Hypothalamus (tissue), 51 donors: ENCODE measurements at places on chromosomes 16 and 17.

GRCh38 chr17:56577843-56578204, 15.7 kb upstream of the NOG start:
- no peak for DNase-seq

DNA sequence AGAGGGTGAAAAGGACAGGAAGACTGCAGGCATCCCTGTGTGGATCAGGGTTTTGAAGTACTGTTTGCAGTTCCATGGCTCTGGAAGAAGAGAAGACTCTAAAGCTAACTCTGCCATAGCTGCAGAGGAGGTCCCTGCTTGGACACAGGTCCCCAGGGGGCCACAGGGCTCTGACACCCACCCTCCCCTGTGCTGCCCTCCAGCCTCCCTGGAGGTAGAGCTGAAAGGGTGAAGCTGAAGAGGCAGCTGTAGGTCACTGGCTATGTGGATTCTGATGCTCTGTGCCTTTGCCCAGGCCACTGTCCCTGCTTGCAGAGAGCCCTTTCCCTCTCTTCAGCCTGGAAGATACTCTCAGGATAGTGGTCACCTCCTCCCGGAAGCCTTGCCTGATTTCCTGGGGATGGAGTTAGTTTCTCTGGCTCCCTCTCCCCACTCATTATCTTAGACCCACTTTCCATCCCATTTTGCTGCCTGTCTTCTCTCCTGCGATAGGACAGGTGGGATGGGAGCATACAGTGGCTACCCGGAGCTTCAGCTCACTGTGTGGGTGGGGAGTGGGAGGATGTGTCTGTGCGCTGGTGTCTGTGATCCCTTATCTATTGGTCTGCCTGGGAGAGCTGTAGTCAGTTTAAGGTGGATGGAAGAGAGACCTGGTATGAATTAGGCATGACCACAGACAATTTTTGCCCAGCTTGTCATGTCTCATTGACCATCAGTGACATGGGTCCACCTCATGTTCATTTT, 89.8 kb upstream of the TMEM97 start:
- no peak for DNase-seq

DNA sequence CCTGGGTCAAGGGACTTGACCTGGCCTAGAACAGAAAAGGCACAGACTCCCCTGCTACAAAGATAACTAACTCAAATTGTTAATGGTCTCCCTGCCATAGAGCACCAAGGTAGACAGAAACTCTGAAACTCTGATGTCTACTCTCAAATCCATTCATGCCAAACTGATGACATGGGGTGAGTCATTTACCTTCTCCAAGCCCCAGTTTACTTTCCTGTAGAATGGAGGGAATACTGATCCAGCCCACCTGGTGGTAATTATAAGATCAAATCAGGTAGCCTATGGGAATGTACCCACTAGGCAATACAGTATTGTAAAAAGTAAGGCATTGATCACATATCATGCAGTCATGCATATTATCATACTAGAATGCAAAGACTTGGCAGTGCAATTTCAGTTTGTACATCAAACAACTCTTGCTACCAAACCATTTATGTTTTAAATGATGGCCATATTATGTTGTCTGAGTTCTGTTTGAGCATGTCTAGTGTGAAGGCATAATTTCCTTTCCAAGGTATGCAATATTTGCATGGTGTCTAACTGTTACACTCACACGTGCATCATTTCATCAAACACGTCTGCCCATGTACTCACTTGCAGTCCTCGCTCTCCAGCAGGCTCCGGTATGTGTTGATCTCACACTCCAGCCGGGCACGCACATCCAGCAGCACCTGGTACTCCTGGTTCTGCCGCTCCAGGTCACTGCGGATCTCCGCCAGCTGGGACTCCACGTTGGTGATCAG, 3.0 kb downstream of the KRT31 start:
- no peak for DNase-seq

DNA sequence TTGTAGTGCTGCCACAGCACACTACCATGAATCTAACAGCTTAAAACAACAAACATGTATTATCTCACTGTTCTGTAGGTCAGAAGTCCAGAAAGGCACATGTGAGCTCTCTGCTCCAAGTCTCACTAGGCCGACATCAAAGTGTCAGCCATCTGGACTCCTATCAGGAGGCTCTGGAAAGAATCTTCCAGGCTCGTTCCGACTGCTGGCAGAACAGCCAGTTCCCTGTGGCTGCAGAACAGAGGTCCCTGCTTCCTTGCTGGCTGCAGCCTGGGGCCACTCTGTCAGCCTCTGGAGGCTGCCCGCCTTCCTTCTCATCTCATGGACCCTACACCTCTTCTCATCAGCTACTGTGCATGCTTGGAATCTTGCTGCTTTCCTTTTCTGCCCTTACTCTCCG, 168.9 kb downstream of the CBLN1 start:
- DNase-seq: no peak

DNA sequence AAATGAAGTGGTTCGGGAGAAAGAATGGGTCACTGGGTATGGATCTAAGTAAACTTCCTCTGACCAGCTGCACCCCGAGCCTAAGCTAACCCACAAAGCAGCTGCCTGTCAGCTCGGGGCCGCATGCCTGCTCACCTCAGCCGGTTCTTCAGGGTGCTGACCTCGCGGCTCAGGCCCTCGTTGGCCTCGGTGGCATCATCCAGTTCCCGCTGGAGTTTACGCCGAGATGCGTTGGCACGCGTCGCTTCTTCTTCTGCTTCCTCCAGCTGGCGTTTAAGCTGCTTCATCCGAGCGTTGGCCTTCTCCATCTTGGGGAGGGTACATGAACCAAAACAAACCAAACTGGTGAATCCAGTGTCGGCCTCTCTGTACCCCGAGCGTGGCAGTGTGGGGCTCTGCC, 41.1 kb downstream of the NDEL1 start:
- DNase-seq: no peak

DNA sequence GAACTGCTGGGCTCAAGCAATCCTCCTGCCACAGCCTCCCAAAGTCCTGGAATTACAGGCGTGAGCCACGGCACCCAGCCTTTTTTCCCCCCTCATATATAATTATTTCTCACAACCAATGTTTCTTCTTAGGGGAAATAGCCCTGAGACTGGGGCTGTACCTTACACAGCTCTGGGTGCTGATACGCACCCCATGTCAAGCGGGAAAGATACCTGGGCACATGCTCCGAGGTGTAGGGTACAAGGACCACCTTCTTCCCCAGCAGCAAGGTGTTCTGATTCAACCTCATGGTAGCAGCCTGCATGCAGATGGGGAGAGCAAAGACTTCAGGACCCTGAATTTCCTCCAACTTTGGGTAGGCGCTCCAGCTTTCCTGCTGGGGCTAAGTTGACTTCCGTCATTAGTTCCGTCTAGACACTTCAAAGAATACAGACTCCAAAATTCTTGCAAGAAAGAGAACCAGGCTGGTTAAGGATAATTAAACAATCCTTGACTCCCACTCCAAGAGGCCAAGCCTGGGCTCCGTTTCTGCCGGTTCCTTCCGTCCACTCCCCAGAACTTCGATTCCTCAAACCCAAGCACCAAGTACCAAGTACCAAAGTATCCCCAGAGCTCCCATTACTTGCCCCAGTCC, 619 bp downstream of the NAT9 start:
- no peak for DNase-seq

GRCh38 chr17:61209106-61209439, 190.6 kb upstream of the TBX2 start:
- DNase-seq: no peak

- DNase-seq: no peak
Measured at GRCh38 chr16:27310576-27311447, 3.0 kb upstream of the IL4R start.

- no peak for DNase-seq
Measured at GRCh38 chr17:6498356-6498755, 54.1 kb downstream of the PIMREG start.

DNA sequence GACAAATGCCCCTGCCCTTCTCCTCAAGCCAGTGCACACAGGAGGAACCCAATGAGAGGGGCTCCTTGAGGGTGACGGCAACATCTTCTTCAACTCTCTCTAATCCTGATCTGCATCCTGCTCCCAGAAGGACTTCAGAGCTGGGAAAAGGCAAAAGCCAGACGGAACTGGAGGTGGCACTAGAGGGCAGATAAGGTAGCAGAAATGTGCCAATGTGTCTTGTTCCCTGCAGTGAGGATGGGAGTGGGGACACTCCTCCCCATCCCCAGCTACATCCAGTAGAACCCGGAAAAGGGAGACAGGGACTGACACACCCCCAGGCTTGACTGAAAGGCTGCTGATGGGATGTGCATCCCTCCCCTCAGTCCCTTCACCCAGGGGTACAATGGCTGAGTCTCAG, 28.5 kb downstream of the SRCIN1 start:
- DNase-seq: no peak

DNA sequence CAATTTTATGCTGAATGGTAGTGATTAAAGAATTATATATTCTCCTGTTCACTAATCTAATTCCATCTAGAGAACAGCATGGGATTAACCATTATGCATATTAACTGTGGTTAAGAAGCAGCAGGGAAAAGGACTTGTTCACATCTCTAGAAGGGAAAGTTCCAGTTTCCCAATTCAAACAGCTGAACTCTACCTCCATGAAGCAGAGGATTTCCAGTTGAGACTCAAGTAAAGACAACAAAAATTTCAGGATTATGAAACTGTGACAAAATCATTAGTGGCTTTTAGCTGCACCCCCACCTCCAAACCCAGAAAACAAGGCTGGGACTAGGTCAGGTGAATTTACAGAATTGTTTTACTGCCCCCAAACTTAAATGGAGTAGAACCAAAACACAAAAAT, 73.6 kb downstream of the USP32 start:
- no peak for DNase-seq

- no peak for DNase-seq
Measured at GRCh38 chr16:87201052-87201451, 116.1 kb downstream of the C16orf95 start.

- no peak for DNase-seq
Measured at GRCh38 chr17:13753154-13753553, 151.4 kb upstream of the HS3ST3A1 start.

DNA sequence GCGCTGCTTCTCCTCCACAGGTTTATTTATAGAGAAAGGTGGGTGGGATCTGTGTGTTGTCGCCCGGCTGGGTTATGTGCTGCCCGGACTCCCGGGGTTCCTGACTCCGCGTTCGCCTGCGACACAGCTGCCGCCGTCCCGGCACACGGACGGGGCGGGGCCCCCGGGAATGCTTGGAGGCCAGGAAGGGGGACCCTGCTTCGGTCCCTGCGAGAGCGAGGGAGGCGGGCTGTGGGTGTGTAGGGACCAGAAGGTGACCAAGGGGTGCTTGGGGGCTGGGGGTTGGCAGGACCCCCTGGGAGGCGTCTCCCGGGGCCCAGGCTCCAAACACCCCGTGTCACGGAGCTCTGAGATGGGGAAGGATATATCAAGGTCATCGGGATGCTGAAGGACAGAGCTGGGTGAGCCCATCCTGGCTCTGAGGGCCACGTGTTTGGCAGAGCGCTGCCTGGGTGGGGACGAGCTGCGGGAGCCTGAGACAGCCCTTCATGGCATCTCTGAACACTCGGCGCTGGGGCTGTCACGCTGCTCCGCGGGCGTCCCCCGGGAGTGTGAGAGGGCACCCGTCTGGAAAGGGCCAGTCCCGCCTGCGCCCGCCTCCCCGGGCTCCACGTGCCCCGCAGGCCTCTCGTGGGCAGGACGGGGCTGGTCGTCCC, 4.2 kb downstream of the CACNA1H start:
- no peak for DNase-seq

GRCh38 chr17:49898366-49899190, 50.7 kb upstream of the TAC4 start:
- DNase-seq: no peak

- DNase-seq: no peak
Measured at GRCh38 chr17:57110152-57110542, 25.1 kb downstream of the AKAP1 start.

DNA sequence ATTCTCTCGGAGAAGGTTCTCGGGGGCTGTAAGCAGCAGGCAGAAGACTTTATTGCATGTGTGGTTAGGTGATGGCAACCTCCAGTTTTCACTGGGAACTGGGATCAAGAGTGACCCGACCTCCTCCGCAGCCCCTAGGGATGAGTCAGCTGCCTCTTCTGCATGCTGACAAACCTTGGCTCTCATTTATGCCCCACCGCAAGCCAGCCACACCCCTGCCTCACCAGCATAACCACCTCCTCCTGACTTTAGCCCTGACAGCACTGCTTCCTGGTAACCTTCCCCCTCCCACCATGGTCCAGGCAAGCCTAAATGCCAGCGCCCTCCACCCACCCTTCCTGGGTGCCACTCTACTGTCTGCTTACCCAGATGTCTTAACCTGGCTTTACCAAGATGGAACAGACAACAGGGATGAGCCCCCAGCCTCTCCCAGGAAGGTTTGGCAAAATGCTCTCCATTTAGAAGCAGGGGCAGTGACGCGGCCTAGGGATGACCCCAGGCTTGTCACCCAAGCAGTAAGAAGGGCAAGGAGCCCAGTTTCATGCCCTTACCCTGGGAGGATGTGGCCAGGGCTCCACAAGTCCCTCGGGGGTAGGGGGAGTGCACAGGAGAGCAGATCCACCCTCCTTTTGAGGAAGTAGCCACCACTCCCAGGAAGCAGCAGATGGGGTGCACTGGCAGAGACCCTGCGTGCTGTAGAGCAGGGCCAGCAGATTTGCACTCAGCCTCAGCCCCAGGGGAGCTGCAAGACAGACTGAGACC, 73.5 kb downstream of the GOSR1 start:
- DNase-seq: no peak

GRCh38 chr17:81703747-81704654, 834 bp downstream of the MRPL12 start:
- no peak for DNase-seq

GRCh38 chr17:78258323-78259191, 27.1 kb downstream of the TMEM235 start:
- DNase-seq: no peak

DNA sequence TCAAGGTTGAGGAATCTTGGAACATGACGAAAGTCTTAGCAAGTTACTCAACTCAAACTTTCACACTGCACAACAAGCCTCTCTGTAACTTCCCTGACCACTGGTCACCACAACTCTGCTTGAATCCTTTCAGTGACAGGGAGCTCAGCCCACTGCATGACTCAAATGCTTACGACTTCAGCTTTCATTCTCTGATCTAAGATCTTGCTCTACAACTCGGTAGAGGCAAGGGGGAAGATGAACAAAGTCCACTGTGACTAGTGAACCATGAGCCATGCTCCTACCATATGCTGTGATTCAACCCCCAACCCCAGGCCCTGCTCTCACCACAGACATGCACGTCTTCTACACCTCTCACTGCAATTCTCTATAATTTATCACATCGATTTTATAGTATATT, 160.9 kb downstream of the SLC39A11 start:
- no peak for DNase-seq

DNA sequence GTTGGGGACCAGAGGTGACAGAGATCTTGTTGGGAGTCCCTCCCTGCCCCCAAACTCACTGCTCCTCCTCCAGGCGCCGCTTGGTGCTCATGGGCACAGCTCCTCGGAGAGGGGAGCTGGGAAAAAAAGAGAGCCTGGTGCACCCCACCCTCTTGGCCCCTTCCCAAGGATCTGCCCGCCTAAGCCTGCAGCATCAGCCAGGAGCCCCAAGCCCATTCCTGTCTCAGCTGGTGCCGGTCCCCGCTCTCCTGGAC, 400 bp downstream of the HCFC1R1 start:
- no peak for DNase-seq

DNA sequence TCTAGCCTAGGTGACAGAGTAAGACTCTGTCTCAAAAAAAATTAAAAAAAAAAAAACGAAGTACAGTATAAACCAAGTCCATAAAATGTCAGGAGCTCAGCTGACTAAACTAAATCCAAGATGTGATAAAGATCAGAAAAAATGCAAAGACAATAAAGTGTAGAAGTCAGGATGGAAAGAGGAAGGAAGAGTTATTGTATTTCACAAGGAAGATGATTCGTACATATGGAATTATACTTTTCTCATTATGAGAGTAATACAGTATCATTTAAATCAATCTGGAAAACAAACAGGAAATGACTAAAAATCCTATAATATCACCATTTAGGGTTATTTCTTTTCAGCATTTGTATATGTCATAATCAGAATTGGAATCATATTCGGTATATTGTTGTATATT, 11.4 kb upstream of the APOH start:
- DNase-seq: no peak
